Stimulated activated CD4-positive, alpha-beta T cell treated with anti-CD3 and anti-CD28 coated beads, TNF-alpha, amount 100 ng/mL, for 1 hour (primary cell): ENCODE measurements at places on chromosomes 7 and 10.

GRCh38 chr7:88201305-88201704 is 18.5 kb downstream of the SRI start:
- no peak for DNase-seq

DNA sequence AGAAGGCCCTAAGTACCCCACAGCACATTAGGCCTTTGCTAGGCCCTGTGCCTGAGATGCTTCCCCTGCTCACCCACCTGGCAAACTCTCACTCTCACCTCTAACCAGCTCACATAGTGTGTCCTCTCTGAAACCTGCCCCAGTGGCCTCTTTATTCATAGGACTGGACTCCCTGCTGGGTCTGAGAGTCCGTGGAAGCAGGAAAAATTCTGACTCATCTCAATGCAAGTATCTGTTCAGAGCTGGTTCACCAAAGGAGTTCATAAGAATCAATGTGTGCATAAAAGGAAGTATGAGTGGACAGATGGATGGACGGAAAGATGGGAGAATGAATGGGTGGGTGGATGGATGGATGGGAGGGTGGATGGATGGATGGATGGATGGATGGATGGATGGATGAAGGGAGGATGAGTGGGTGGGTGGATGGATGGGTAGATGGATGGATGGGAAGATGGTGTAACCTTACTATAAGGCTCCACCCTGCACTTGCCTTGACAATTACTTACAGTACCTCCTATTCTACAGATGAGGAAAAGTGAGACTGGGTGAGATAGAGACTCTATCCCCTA is 111.2 kb upstream of the ZMIZ1 start:
- DNase-seq, result no peak

GRCh38 chr10:124739119-124739921 is 4.9 kb downstream of the FAM53B start:
- no peak for DNase-seq

DNA sequence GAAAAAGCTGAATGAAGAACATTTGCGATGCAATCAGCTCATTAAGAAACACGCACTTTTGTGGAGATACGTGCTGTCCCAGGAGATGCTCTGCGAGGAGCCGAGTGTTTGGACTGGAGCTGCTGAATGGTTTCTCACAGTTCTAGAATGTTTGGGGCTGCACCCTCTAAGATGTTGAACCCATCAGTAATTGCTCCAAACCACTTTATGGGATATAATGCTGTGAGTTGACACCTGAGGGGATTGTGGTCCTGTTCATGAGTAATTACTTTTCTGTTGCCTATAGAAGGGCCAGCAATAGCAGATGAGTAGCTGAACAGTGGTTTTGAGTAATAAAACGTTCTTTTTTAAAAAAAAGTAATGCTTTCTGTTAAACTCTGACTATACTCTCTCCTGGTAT is 63.1 kb downstream of the IKZF1 start:
- no peak for DNase-seq

DNA sequence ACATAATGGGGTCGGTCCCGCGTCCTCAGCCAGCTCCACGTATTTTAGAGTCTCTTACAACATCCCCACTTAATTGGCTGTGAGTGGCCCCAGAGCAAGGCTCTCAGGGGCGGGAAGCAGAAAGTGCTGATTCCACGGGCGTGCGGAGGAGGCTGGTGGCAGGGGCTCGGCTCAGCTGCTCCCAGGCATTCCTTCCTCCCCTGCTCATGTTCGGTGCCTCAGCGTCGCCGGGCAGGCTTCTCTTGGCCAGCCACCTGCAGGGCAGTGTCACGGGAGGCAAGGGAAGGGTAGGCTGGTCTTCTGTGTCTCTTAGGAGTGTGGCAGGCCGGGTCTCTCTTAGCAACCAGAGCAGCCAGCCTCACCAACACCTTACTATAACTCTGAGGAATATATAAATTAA is 33.8 kb downstream of the IL15RA start:
- DNase-seq, result no peak

DNA sequence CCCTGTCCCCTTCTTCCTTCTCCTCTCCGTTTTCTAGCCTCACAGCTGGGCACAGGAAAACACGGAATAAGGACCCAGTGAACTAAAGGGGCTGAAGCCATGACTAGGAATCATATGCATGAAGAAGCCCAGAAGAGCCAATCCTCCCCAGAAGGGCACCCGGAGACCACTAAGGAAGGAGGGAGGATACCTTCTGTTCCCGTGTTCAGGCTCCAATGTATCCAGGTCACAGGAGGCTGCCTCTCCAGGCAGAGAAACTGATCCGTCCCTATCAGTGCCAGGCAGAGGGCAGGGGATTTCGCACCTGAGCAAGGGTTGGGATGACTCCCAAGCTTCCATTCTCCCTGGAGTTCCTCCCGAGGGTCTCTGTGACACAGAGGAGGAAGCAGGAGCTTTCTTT is 246.6 kb downstream of the SNX10 start:
- no peak for DNase-seq

- no peak for DNase-seq
Observed at GRCh38 chr7:143233816-143234532, 12.1 kb downstream of the TAS2R40 start.

DNA sequence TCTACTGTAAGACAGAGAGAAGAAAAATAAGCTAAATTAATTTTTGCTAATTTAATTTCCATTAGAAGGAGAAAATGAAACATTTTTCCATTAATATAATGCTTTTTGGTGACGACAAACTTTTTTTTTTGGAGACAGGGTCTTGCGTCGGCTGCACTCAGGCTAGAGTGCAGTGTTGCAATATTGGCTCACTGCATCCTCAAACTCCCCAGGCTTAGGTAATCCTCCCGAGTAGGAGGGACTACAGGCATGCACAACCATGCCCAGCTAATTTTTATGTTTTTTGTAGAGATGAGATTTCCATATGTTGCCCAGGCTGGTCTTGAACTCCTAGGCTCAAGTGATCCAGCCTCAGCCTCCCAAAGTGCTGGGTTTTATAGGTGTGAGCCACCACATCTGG is 229.8 kb upstream of the LRRN3 start:
- DNase-seq, result no peak

GRCh38 chr10:12707461-12708185 is 293.9 kb downstream of the CCDC3 start:
- no peak for DNase-seq

GRCh38 chr10:102147561-102147960 is 4.6 kb upstream of the NOLC1 start:
- DNase-seq, result no peak

GRCh38 chr7:131212114-131212513 is 115.6 kb upstream of the MKLN1 start:
- no peak for DNase-seq
